GM12878 (cell line): ENCODE measurements at places on chromosomes 7 and 10. TPM values are rescaled to one million over a fixed set of nuclear protein-coding genes. Genes with fewer than 3 reads are reported as not detected.

GRCh38 chr10:586151-586550 lies 103.3 kb downstream of the DIP2C start:
- DNase-seq: no peak

Gene PRLHR
- polyA plus RNA-seq: 0.09 TPM in 1 of 2 replicates, not detected in the other

- DNase-seq: no peak
These were observed 124.5 kb upstream of the SLC13A1 start for GRCh38 chr7:123324283-123324682.

Gene MBLAC1
- polyA plus RNA-seq: 2.4 and 3.3 TPM in 2 replicates

- no peak for DNase-seq
These were observed 6.9 kb upstream of the CALML5 start for GRCh38 chr10:5506246-5506645.

Gene MACC1
- polyA plus RNA-seq: 5.9 and 11.0 TPM in 2 replicates

Gene CLRN3
- polyA plus RNA-seq: not detected in 2 replicates

Gene SPDYE1
- 0.70 and 1.1 TPM in 2 replicates for polyA plus RNA-seq

Gene LDB1
- polyA plus RNA-seq: 5.6 and 6.9 TPM in 2 replicates

DNA sequence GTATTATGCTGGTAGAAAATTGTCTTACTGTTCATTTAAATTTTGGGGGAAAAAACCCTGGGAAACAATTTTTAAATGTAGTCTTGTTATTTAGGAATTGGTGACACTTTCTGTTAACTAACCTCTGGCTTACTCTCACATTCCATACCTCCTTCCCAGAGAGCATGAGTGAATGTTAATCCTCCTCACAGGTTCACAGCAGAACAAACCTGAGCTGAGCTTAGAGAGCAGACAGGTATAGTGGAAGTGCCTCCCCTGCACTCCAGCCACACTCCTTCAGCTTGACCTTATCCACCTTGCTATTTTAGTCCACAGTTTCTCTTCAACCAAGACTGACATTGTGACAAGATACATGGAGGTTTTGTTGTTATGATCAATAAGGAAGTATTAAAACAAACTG lies 235.9 kb downstream of the FOXP2 start:
- DNase-seq: no peak

Gene STARD3NL
- 120 and 121 TPM in 2 replicates for polyA plus RNA-seq

Gene SORBS1
- 0.32 and 0.37 TPM in 2 replicates for polyA plus RNA-seq

Gene NUDT1
- 111 and 115 TPM in 2 replicates for polyA plus RNA-seq

Gene RNF32
- 6.0 and 6.2 TPM in 2 replicates for polyA plus RNA-seq

Gene SPAM1
- not detected in 2 replicates for polyA plus RNA-seq

DNA sequence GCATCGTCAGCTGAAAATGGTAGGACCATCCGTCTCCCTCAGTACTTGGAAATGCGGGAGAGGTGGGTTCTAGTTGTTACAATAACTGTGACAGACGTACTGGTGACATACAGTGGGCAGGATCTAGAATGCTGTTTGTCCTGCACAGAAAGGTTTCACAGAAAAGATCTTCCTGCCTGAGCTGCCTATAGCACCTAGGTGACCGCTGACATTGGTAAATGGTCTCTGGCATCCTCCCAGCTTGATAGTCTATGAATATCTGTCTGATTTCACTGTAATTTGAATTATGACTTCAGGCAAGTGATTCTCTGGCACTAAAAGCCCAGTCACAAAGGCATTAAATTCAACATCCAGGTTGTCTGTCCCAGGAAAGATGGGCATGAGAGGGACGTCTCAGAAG lies 38.2 kb upstream of the CCDC3 start:
- DNase-seq: no peak

DNA sequence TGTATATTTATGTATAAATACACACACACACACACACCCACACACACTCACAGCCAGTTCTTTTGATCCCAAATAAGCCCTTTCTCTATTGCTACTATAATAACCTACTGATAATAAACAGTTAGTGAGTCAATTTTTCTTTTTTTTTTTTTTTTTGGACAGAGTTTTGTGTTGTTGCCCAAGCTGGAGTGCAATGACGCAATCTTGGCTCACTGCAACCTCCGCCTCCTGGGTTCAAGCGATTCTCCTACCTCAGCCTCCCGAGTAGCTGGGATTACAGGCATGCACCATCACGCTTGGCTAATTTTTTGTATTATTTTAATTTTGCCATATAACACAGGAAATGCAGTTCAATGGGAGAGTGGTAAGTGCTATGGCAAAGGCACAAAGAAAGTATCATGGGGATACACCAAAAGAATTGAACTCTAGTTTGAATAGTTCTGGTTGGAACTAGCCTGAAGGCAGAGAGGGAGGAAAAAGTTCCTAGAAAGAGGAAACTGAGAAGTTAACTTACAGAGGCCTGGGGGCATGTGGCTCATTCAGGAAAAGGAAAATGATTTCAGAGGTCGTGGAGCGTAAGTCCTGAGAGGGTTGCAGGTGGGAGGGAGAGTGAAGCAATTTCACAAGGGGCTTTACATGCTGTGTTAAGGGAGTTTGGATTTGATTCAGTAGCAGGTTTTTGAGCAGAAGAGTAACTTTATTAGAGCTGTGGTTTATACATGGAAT lies 44.4 kb upstream of the JCAD start:
- no peak for DNase-seq

- DNase-seq: no peak
These were observed 60.9 kb downstream of the GRB10 start for GRCh38 chr7:50721661-50722259.

Gene BTBD16
- not detected in 2 replicates for polyA plus RNA-seq

Gene SPDYE6
- polyA plus RNA-seq: 1.3 and 1.6 TPM in 2 replicates

Gene VSTM4
- polyA plus RNA-seq: not detected in 2 replicates

- no peak for DNase-seq
These were observed 85.7 kb upstream of the BET1 start for GRCh38 chr7:94089806-94090205.

GRCh38 chr10:31456468-31456867 lies 137.5 kb downstream of the ZEB1 start:
- DNase-seq: no peak
